Thoracic aorta (tissue), 2 donors: ENCODE measurements at places on chromosomes 7 and 10. TPM values are rescaled to one million over a fixed set of nuclear protein-coding genes. Genes with fewer than 3 reads are reported as not detected.

The PCLO gene
- total RNA-seq = 0.78 TPM

DNA sequence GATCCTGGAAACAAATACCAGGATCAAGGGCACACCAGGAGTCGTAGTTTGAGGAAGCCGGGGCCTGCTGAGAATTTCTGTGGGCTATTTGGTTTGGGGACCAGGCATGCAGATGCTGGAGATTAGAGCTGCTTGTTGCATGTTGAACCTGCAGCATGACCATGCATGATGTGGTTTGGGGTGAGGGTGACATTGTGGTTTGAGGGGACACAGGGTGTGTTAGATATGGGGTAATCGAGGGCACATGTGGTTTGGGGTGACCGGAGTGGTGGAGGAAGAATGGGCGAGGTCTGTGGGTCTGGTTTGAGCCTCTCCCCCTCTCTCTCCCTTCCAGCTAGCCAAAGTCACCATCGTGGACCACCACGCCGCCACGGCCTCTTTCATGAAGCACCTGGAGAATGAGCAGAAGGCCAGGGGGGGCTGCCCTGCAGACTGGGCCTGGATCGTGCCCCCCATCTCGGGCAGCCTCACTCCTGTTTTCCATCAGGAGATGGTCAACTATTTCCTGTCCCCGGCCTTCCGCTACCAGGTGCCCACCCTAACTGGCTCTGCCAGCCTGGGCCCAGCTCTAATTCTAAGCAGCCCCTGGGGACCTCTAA, 10.2 kb downstream of the NOS3 start:
- H3K27me3 ChIP-seq = no peaks in the 10 kb centered on the region
- no peaks in the 10 kb centered on the region for H3K4me1 ChIP-seq
- no peak for DNase-seq
- H3K27ac ChIP-seq = no peak overlapping the region
- H3K4me3 ChIP-seq = no peak overlapping the region

- no peaks in the 10 kb centered on the region for H3K36me3 ChIP-seq
- no peak overlapping the region for H3K4me3 ChIP-seq
- no peak for DNase-seq
- H3K27ac ChIP-seq = no peak overlapping the region
- no peaks in the 10 kb centered on the region for H3K4me1 ChIP-seq
These were observed 122.5 kb downstream of the HECW1 start for GRCh38 chr7:43234968-43235367.

- H3K36me3 ChIP-seq = no peaks in the 10 kb centered on the region
- H3K27ac ChIP-seq = no peak overlapping the region
- H3K27me3 ChIP-seq = no peaks in the 10 kb centered on the region
These were observed 282.9 kb downstream of the TWIST1 start for GRCh38 chr7:18834577-18834976.

- no peaks in the 10 kb centered on the region for H3K4me1 ChIP-seq
- DNase-seq = no peak
- no peaks in the 10 kb centered on the region for H3K27me3 ChIP-seq
- H3K4me3 ChIP-seq = no peak overlapping the region
These were observed 116.6 kb upstream of the CDK1 start for GRCh38 chr10:60661637-60662036.

DNA sequence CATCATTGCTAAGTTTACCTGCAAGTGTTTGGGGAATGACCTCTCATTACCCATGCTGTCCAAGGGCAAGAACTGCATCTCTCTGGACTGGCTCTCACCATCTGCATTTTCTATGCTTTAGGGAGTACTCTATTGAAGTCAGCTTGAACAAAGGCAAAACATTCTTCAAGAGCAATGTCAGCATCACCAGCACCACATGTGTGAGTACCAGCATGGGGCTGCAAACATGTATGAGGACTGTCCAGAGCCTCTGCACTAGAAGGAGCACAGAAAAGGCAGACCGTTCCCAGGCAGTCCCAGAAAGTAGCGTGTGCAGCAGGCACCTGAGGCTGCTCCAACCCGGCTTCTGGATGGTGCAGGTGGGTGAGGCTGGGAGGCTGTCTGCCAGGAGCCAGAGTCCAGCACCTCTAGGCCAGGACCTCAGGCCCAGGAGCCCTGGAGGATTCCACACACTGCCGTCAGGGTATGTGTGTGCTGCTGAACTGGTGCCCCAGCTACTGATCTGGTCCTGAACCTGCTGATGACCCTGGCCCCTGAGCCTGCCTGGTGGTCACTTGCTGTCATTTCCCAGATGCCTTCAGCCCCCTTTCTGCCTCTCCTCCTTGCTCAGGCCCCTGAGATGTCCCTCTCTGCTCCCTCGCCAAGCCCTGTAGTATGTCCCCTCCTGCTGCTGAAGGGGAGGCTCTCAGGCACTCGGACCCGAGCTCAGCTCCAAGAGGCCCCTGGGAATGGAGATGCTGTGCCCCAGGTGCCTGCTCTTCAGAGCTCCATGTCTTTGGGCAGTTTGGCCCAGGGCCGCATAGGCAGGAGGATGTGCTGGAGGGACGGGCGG, 20.7 kb downstream of the ANTXRL start:
- H3K27ac ChIP-seq = no peak overlapping the region
- no peaks in the 10 kb centered on the region for H3K27me3 ChIP-seq
- H3K4me1 ChIP-seq = peaks cover 21% of the 10 kb centered on the region
- H3K36me3 ChIP-seq = no peaks in the 10 kb centered on the region
- no peak overlapping the region for H3K4me3 ChIP-seq
- no peak for DNase-seq
